ENCODE measurements at places on chromosomes 6 and 20.

GRCh38 chr20:3990716-3991115 is 24.6 kb downstream of the RNF24 start:
- DNase-seq: no peak

DNA sequence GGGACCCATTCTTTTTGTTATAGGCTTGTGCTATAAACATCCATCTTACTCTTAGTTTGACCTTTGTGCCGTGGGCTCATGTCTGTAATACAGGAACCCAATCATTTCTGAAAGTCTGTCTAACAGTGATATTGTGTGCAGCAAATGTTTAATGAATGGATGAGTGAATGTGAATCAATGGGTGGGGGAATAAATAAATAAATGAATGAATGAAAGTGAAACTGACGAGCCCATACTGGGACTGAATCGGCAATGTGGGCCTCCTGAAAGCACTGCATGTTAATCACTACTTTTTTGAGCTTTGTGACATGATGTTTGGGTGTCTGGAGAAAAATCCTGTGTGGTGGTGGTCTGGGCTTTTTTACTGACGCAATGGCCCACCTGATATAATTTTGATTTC is 175.0 kb downstream of the GMPR start:
- DNase-seq: no peak

DNA sequence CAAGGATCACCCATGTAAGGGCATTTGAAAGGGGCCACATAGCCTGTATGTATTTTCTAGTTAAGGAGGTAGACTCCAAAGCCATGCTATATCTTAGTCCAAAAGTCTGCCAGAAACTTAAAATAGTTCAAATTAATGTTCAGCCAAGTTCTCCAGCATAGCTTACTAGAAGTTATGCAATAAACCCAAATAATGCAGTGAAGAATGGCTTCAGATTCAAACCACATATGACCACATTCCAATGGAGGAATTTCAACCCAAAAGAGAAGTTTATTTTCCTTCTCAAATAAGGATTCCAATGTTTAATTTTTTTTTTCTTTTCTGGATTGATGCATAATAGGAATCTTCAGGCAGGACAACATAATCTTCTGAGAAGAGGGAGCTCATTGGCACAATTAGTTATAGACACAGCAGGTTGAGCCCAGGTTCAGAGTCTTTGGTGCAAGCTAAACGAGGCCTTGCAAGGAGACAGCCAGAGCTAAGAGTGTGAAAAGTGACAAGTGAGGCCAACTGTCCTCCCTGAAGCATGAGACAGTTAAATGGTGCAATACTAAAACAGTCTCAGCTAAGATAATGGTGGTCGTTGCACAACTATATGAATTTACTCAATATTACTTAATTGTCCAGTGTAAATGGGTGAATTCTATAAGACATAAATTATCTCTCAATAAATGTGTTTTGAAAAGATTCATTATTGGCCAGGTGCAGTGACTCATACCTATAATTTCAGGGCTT is 598.8 kb upstream of the CDH4 start:
- DNase-seq: no peak

DNA sequence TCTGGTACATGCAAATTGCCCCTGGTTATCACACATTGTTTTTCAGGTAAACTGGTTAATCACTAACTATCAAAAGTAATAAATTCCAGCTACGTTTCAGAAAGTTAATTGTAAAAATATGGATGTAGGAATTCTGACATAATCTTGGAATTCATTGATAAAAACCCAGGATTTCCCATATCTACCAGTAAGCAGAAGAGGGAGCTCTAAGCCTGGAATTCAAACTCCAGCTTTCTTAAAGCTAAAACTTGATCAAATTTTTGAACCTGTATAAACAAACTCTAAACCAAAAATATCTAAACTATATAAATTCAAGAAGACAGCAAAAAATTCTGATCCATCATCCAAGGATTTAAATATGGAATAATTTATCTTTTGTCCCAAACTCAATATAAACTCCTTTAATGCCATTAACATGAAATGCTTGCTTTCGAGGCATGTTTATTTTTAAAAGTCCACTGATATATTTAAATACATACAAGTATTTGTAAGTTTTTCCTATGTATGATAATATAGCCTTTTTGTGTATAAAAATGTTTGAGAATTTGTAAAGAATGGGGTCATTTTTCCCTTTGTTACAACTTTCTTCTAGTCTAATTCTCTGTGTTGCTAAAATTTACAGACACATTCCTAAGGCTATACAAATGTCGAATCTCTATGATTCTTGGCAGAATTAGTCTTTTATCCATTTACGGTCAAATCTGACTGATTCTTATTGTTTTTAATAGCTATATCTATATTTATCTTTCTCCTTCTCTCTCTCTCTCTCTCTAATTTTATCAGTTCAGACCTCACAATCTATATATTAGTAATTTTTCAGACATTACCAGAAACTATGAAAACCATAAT is 91.4 kb upstream of the RNF217 start:
- DNase-seq: no peak

DNA sequence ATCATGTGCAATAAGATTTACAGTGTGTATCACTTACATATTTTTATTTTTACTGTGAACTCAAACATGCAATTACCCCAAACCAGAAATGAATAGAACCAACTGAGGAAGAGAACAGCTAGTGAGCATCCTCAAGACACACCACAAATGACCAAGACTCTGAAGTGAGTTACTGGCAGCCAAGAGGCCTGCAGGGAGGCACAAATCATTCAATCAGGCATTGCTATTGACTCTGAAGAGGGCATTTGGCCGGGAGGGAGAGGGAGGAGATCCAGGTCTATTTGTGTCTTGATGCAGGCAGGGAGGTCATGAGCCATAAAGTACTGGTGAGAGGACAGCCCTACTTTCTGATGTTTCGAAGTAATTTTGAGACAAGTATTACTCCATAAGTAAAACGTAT is 257.7 kb downstream of the BCKDHB start:
- DNase-seq: no peak

- peak; percentile 28 for DNase-seq
Observed at GRCh38 chr20:47620808-47621805, 119.4 kb downstream of the NCOA3 start.

GRCh38 chr20:3751675-3752385 is 15.7 kb downstream of the ADISSP start:
- DNase-seq: no peak

- DNase-seq: peak; percentile 78
Observed at GRCh38 chr6:170344631-170345576, 38.3 kb downstream of the FAM120B start.

DNA sequence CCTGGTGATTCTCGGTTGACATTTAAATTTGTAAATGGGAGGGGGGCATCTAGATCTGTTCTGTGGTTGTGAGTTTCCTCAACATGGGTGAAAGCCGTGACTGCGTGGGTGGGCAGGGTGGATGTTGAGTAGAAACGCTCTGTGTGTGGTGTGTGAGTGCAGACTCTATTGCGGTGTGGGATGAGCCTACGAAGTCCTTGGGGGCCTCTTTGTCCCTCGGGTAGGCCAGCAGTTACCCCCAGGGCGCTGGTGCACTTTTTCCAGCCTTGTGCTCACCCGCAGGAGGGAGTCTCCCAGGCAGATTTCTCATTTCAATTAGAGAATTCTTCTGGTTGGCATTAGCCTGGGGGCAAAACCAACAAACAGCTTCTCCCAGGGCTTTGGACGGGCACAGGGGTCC is 10.6 kb downstream of the TOX2 start:
- DNase-seq: no peak

GRCh38 chr6:26224940-26225847 is 138.0 kb downstream of the HFE start:
- no peak for DNase-seq

Measured in NCI-H226 (cell line).